ENCODE measurements at places on chromosomes 4 and X.

GRCh38 chr4:123676071-123676889 is 279.7 kb downstream of the SPRY1 start:
- DNase-seq: no peak

GRCh38 chr4:32560306-32560705 is 1840.1 kb downstream of the PCDH7 start:
- DNase-seq: no peak

- no peak for DNase-seq
These were observed 17.2 kb downstream of the ANXA3 start for GRCh38 chr4:78568640-78569305.

DNA sequence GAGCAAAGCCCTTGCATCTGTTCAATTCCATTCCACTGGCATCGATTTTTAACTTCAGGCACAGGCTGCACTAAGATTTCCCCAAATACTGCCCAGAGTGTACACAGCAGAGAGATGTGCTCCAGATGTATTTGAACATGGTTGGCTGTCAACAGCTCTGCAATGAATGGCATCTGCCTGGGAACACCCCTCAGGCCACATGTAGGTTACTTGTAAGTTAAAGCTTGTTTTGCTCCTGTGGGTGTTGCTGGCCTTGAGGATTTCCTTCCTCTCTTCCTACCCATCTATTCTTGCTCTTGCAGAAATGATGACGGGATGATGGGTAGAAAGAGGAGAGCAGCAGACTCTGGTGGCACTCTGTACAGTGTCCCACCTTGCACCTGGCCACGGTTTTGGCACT is 69.3 kb upstream of the HELT start:
- no peak for DNase-seq

DNA sequence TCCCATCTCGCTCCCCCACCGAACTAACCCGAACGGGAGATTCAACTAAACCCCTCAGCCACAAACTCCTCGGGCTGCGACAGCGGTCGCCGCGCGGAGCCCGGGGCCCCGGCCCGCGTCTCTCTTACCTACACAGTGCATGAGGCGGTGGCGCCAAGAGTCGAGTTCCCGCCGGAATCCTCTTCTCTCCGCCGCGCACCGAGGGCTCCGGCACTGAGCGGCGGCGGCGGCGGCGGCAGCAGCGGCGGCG is 160 bp downstream of the LCORL start:
- no peak for DNase-seq

GRCh38 chr4:165802452-165802851 is 70.6 kb upstream of the TLL1 start:
- DNase-seq: no peak

Measured in CD4-positive, alpha-beta T cell treated with Interferon alpha-2 for 1 hour (primary cell).